ENCODE measurements at places on chromosomes 5 and 9. TPM values are rescaled to one million over a fixed set of nuclear protein-coding genes. Genes with fewer than 3 reads are reported as not detected.

- no peak for DNase-seq
Observed at GRCh38 chr5:87081016-87081415, 186.7 kb upstream of the RASA1 start.

DNA sequence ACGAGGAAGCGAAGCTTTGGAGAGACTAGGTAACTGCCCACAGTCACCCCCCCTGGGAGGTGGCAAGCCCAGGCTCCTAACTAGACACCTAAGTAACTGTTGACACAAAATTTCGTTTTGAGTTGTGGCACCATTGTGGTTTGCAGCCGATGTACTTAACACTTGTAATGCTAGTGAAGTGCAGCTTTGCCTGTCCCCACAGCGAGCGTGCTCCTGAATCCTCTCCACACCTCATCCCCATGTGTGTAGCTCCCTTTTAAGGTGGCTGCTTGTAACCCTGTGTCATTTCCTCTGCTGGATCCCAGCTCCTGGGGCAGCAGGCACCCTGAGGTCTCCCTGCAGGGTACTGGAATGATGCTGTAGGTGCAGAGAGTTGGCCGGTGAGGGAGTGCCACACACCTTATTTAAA is 114.9 kb downstream of the TRIO start:
- peak; percentile 71 for DNase-seq

DNA sequence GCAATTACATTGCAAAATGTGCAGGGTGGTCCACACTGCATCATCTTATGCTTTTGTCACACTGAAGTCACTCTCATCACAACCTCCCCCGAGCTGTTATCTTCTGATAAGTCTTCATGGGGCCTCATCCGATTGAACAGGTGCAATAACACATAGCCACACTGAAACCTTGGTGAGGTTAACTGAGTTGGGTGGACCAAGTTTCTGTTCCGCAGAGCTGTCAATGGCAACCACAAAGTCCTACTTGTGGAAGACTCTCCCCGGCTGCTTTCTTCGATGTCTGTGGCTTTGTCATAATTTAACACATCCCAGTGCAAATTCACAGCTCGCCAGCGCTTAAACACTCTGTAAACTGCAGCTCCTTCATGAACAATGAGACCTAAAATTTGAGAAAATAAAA is 112.2 kb downstream of the MARCHF11 start:
- DNase-seq = no peak

The RPS23 gene
- 1,282 TPM for total RNA-seq

DNA sequence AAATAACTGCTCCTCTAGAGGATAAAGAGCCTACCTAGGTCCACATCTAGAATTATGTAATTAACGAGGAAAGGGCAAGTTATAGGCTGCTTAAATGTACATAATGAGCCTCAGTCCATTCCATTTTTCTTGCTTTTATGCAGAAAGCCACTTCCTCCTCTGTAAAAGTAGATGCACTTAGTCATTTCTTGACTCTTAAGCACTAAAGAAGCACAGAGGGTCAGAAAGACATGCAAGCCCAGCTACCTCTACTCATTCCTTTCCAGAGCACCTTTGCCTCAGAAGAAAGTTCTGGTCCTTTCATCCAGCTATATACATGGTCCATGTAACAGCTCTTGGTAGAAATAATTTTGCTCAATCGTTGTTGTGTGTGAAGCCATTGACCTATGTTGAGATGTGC is 308.0 kb upstream of the NREP start:
- no peak for DNase-seq

The IFNA2 gene
- not detected for total RNA-seq

- no peak for DNase-seq
Observed at GRCh38 chr5:180652771-180653170, 3.4 kb upstream of the FLT4 start.

The DRD1 gene
- total RNA-seq = not detected
